ENCODE measurements at places on chromosomes 13 and 19.

DNA sequence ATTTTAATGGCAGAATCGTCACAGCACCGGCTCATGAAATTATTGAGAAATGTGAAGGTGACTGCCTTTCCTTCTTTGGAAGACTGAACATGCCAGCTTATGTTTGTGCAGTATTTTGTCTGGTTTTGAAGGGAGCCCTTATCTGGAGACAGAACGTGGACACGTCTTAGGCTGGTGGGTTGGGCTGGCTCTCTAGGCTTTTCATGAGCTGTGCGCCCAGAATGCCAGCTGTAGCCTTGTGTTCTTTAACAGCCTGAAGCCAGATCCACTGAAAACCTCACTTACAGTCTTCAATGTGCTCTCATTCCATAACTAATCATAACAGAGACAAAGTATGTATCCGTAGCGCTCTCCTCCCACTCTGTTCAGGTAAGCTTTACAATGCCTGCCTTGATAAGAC lies 184.4 kb upstream of the HTR2A start:
- DNase-seq = no peak

DNA sequence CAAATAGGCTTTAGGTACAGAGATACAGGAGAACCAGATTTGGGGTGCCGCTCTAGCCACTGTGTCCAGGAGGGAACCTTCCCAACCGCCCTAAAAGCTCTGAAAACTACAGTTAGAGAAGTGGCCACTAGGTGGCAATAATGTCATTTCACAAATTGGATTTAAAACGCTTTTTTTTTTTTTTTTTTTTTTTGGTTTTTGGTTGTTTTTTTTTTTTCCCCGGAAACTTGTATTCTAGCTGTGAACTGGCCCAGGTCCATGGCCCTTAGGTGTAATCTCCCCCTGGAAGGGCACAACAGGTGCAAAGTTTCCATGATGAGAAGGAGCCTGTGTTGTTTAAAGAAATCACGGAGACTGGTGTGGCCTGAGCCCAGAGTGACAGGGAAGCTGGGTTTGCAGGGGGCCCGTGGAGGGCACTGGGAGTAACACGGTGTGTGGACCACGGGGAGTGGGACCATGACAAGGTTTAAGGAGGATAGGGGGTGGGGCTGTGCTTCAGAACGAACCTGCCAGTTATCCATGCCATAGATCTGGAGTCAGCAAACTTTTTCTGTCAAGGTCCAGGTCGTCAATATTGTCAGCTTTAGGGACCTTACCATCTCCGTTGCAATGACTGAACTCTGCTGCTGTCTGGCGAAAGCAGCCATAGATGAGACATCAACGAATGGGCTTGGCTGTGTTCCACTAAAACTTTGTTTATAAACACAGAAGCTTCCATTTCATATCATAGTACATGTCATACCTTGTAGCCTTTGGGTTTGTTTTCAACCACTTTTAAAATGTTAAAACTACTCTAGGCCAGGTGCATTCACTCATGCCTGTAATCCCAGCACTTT lies 10.1 kb downstream of the OR1I1 start:
- DNase-seq = peak; percentile 83

- no peak for DNase-seq
Measured at GRCh38 chr13:88866195-88866594, 1195.0 kb downstream of the SLITRK5 start.

GRCh38 chr19:485077-485476 lies 11.2 kb upstream of the MADCAM1 start:
- no peak for DNase-seq

DNA sequence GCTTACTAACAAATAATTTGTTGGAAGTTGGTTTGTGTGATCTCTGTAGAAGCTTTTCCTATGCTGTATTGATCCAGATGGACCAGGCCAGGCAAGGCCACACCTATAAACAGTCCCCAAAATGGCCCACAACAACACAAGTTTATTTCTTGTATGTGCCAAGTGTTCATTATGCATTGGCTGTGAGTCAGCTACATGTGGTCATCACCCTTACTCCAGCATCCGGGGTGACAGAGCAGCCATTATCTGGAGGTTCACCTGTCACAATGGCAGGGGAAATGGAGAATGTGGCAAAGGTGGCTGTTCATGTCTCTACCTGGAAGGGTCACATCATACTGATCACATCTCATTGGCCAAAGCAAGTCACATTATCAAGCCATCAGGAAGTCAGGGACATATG lies 164.3 kb downstream of the DCT start:
- DNase-seq = no peak

DNA sequence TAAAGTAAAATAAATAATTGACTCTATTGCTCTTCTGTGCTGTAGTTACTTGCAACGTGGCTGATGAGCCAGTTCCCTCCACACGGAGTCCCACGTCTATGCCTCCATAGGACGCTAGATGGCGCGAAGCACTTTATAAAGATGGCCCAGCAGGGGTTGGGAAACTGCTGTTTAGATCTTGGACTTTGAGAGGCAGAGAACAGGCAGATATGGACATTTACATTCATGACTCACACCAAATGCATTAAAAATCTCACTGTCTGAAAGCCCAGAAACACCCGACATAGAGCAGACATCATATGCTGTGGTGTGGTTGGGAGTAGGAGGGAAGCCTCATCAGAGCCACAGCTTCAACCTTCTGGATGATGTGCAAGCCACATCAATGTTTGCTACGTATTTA lies 643.1 kb upstream of the ARGLU1 start:
- DNase-seq = peak; percentile 33

- DNase-seq = peak; percentile 11
Measured at GRCh38 chr13:41954226-41954625, 6.7 kb downstream of the VWA8 start.

DNA sequence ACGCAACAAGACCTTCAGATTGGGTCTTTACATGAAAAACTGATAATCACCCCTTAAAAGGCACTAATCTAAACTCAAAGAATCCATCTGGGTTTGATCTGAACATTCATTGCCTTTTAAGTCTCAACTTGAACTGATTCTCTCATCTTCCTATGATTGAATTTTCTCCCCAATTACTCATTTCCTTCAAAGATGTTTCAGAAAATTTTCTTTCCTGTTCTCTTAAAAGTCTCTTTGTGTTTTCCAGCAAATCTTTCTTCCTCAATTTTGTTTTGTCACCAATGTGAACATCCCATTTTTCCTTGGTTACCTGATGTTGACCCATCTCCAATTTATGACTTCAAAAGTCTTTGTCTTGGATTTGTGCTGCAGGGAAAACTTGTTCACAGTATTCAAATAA lies 234.3 kb downstream of the DACH1 start:
- no peak for DNase-seq

DNA sequence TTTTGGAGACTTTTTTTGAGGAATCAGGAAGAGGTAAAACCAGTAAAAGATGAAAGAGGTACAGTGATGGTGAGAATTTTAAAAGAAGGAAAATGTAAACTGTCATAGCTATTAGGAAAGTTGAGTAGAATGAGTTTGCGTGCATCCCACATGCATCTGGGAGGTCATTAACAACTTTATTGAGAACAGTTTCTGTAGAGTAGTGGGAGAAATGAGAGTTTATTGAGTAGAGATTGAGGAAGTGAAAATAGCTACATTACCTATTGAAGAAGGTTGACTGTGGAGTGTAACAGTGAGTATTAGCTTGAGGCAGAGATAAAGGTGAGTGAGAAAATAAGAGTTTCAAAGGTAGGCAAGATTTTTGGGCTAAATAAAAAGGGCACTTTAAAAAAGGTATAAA lies 38.7 kb downstream of the BRCA2 start:
- DNase-seq = no peak

- no peak for DNase-seq
Measured at GRCh38 chr19:18045307-18046050, 37.5 kb downstream of the ARRDC2 start.

DNA sequence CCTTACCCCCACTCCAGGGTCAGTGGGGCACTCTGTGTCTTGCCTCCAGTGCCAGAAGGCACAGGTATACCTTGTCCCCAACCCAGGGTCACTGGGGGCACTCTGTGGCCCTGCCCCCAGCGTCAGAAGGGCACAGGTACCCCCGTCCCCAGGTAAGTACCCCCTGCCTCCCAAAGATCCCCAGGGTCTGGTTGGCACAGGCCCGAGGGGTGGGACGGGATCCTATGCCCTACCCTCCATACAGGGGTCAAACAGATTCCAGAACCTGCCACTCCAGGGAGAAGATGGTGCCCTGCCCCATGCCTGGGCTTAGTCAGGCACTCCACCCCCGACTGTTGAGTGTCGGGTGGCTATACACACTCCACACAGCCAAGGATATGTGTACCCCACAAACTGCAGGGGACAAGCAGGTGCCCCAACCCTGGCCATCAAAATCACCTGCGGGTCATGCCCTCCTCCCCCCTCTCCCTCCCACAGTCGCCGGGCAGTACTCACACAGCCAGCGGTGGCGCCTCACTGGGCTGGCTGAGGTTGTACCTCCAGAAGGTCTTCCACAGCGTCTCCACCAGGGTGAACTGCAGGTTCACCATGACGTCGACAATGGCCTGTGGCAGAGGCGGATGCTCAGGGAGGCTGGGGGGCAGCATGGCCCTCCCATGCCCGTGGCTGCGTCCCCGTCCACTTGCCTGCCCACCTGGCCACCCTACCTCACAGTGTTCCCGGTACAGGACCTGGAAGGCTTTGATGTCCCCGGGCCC lies 13.8 kb downstream of the DCAF15 start:
- no peak for DNase-seq

- no peak for DNase-seq
Measured at GRCh38 chr13:34214686-34215085, 396.7 kb downstream of the RFC3 start.

DNA sequence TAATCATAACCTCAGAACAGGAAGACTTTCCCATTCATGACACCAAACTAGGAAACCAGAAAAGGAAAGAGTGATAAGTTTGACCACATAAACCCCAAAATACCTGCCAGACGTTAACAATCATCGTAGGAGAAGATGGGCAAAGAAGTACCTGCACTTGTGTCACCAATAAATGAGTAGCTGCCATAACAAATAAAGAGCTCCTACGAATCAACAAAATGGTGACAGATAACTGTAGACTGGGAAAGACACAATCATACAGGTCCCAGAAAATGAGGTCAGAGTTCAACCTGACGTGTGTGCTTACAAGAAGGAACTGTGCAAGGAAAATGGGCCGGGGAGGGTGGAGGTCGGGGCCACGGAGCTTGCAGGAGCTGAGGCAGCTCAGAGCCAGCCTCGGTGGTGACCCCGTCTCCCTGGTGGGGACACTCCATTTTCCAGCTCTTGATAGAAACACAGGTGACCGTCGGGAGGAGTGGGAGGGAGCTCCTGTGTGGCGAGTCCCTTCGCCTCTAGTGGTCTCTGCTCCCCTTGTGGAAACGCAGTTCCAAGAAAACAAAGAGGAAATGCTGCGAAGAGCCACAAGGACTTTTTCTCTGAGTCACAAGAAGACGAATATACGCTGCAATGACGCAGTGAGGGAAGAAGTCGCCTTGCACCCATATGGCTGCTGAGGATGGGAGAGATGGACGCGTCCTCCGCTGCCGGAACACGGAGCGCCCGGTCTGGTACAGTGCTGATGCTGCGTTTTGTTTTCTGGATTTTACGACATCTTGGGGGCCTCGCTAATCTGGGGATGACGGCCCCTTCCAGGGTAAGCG lies 9.5 kb downstream of the PIP5K1C start:
- no peak for DNase-seq

DNA sequence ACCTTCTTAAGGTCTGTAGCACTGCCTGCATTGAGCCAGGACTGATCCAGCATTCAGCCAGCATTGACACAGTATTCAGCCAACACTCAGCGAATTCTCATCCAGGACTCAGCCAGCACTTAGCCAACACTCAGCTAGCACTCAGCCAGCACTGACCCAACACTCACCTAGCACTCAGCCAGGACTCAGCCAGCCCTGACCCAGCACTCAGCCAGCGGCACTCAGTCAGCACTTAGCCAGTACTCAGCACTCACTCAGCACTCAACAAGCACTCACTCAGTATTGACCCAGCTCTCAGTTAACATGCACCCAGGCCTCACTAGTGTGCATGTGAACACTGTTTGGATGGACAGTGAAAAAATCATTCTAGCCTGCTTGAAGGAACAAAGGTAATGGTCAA lies 55.0 kb downstream of the TSHZ3 start:
- DNase-seq = no peak

GRCh38 chr19:58513694-58514563 lies 2.1 kb upstream of the SLC27A5 start:
- peak; percentile 96 for DNase-seq

DNA sequence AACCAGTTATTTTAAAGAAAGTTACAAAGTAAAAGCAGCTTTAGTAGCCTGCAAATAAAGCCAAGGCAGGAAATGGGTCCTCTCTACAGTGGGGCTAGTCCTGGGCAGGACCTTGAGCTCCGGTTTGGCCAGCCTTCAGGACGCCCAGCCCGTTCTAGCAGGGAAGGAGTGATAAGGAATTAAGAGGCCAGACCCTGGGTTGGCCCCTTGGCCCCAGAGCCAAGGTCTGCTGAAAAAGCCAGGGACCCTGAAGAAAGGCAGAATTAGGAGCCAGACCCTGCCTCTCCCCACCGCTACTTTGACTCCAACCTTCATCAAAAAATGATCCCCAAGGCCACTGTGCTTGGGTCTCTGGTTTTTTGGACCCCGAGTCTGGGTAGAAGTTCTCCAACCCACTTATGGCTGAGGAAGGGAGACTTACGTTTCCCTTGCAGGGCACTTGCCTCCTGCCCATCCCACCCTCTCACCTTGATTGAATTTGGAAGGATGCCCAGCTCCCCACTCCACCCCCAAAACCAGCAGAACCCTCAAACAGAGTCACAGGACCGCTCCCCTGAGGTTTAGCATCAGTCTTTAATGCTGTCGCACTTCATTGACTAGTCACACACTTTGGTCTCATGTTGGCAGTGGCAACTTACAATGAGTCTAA lies 3.9 kb downstream of the DNAJB1 start:
- DNase-seq = peak; percentile 51

- DNase-seq = no peak
Measured at GRCh38 chr13:55893540-55893939, 1247.2 kb upstream of the PRR20A start.

GRCh38 chr13:25707726-25708125 lies 336.0 kb downstream of the ATP8A2 start:
- DNase-seq = no peak

DNA sequence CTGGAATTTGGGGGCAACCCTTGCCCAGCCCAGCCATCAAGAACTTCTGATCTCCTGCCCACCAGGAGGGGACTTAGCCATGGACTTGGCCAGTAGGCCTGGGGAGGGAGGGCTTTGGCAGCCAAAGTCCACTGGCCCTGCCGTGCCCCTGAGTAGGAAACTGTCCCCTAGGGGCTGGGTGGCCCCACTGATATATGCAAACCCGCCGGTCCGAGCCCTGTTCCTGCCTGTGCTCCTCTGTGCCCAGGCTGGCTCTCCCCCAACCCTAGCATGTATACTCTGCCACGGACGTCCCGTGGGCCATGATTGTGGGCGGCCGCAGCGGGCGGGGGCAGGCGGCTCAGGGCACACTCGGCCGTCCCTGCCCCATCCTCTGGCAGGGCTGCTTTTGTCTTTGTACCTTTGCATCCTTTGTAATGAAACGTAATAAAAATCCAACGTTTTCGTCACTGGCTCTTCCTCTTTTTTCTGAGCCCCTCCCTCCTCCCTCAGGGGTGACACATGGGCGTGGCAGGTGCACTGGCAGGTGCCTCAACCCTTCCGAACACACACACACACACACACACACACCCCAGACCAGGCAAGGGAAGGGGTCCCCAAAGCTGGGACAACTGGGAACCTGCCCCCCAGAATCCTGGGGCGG lies 9.1 kb downstream of the COMP start:
- DNase-seq = no peak

Data from erythroblast (primary cell).